ENCODE measurements at places on chromosomes 11 and 22.

- no peak for DNase-seq
These were observed 77.5 kb downstream of the NTM start for GRCh38 chr11:131447898-131448297.

- DNase-seq, result no peak
These were observed 38.3 kb upstream of the SHISAL1 start for GRCh38 chr22:44351037-44351436.

GRCh38 chr22:49310354-49310753, 517.3 kb downstream of the BRD1 start:
- DNase-seq, result no peak

DNA sequence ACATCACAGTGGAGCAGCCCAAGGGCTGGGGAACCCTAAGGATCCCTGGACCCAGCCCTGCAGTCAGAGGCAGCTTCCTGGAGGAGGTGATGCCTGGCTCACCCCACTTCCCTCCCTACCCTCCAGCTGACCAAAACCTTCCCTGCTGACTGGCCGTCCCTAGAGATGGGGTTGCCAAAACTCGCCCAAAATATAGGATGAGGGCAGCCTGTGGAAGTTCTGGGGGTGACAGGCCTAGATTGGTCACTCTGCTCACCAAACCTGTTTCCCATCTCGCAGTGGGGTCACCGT, 35.0 kb upstream of the PPARA start:
- no peak for DNase-seq

GRCh38 chr11:34208266-34209135, 103.1 kb downstream of the NAT10 start:
- DNase-seq, result no peak

DNA sequence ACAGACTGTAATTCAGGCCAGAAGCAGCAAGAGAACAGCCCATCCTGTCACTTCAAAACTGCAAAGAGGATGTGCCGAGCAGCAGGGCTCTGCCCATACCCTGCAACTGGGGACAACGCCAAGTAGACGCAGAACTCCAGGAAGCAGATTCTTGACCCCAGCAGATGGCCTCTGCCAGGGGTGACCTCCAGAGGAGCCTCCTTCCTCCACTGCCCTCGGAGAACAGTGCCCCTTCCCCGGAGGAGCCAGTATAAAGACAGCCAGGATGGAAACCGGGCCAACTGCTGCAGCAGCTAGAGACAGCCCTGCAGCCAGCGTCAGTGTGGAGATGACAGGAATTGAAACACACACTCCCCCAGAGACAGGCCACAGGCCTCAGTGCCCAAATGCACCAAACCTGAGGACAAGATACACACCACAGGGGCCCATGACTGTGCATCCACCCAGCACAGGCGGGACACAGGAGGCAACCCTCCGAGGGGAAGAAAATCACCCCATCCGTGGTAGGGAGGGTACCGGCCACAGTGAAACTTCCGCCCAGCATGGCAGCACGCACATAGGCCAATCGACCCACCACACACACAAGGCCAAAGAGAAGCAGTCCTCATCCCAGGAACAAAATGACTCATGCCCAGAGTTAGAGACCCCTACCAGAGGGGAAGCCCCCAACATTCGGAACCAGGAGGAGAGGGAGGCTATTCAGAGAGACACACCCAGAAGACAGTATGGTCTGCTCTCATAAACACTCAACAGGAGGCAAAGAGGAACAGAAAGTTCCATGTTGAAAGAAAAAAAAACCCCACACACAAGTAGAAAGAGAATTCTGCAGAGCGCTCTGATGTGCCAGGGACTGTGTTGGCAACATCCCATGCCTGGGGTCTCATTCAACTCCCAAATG, 5.6 kb downstream of the AHNAK start:
- DNase-seq, result no peak

DNA sequence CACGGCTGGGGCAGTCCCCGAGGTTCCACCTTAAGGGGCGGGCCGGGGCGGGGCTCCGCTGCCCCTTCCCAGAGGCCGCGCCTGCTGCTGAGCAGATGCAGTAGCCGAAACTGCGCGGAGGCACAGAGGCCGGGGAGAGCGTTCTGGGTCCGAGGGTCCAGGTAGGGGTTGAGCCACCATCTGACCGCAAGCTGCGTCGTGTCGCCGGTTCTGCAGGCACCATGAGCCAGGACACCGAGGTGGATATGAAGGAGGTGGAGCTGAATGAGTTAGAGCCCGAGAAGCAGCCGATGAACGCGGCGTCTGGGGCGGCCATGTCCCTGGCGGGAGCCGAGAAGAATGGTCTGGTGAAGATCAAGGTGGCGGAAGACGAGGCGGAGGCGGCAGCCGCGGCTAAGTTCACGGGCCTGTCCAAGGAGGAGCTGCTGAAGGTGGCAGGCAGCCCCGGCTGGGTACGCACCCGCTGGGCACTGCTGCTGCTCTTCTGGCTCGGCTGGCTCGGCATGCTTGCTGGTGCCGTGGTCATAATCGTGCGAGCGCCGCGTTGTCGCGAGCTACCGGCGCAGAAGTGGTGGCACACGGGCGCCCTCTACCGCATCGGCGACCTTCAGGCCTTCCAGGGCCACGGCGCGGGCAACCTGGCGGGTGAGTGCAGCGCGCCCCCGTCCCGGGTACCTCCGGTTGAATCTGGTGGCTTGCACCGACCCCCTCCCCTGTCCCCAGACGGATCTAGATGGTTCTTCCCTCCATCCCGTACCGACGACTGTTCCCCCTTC, at the start of gene SLC3A2:
Gene SLC3A2 (plus strand): TSS at position 94 of the 776 bp plus-strand sequence. CDS start 128 bp downstream, at position 222.
- DNase-seq, result peak; percentile 94

DNA sequence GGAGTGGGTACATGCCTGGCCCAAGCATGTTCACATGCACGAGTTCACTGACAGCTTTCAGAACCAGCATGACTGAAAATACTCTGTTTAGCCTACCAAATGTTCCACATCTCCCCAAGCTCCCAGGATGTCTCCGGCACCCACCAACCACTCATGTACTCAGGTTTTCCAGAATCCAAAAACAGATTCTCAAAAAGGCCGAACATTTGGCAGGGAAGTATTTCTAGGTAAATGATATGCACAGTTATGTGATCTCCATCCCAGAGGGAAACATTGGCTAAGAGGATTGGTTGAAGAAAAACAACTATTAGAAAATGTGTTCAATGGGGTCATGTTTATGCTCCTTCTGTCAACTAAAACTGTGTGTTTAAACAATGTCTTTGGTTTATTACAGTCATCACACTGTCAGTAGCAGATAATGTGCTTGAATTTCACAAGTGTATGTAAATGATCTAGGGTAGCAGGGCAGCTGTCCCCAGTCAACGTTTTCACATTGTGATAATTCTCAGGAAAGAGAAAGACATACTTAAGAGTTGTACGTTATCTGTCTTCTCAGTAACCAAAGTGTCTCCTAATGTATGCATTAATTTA, 52.3 kb downstream of the BARX2 start:
- DNase-seq, result peak; percentile 22

DNA sequence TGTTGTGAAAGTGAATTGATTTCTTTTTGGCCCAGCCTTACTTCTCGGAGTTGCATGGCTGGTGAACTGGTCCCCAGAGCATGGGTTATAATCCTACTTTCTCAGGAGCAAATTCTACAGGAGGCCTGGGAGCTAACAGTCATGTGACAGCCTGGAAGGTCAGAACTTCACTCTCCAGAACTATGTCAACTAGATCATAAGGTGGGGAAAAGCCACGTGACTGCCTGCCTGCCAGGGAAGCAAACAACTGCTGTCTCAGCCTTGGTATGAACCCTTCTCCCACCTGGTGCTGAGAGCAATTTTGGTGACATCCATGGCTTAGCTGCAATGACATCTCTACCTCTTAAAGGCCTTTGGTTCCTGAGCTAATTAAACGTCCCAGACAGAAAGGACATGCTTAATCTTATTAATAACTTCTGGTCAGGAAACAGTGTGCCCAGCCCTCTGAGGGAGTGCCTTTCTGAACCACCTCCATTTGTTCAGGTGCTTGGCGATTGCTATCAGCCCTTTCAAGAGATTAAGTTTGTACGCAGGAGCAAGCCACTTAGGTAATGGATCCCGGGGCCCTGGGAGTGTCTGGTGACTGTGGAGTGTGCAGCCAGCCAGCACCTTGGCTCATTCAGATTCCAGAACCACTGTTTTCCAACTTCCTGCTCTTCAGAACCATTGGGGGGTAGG, 1.4 kb upstream of the CREB3L1 start:
- no peak for DNase-seq
